ENCODE measurements at places on chromosomes 16 and 17.
A peak's percentile ranks its signal among the peaks of the same experiment; 100 is the strongest.

DNA sequence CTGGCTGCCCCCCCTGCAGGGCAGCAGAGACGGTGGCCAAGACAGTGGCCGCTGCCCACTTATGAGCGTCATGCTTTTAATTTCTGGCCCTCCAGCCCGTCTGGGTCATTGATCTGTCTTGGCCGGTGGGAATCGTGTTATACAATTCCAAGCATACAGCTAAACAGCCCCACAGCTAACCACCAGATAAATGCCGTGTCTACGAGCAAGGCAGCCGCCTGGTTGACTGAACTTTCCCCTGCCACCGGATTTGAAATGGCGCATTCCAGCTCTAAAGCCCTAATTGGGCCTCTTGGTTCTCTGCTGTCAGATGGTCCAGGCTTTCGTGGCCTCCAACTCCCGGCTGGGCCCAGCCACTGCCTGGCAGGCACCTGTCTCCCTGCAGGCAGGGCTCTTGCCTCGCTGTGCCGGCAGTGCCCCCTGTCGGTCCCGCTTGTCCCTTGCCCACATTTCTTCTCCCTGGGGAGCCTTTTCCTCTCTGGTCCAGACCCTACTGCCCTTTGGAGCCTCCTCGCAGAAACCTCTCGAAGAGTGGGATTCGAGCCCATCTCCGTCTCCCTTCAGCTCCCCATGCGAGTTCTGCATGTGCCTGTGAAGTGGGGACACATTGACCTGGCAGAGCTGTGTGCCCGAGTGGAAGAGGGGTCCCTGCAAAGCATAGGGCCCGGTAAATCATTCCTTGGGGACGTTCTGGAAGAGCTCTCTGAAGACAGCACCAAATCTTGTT lies 1.8 kb upstream of the RBFOX3 start:
- peak; percentile 46 for DNase-seq

DNA sequence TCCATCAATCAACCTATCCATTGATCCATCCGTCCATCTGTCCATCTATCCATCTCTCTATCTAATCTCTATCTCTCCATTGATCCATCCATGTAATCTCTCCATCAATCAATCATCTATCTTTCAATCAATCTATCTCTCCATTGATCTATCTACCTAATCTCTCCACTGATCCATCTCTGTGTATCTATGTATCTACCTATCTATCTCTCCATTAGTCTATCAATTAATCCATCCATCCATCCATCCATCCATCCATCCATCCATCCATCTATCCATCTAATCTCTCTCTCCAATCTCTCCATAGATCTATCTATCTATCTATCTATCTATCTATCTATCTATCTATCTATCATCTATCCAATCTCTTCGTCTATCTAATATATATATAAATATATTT lies 3.5 kb upstream of the RNF222 start:
- no peak for DNase-seq

GRCh38 chr16:66095676-66096075 lies 270.8 kb upstream of the CDH5 start:
- DNase-seq, result no peak

DNA sequence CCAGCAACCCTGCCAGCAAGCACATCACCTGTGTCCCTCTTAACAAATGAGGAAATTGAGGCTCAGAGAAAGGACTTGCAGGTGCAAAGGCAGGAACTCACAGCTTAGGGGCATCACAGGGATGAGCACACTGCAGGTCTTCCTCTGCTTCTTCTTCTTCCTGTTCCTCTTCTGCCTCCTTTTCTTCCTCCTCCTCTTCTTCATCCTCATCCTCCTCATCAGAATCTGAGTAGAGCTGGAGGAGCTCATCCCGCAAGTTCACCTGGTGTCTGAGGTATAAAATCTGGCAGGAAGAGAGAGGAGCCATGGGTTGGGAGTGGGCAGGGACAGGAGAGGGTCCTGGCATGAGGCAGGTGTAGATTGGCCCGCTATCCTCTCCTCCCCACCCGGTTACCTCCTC lies 2.6 kb downstream of the HAP1 start:
- DNase-seq, result no peak

GRCh38 chr17:16820161-16820877 lies 130.3 kb downstream of the CCDC144A start:
- DNase-seq, result no peak

DNA sequence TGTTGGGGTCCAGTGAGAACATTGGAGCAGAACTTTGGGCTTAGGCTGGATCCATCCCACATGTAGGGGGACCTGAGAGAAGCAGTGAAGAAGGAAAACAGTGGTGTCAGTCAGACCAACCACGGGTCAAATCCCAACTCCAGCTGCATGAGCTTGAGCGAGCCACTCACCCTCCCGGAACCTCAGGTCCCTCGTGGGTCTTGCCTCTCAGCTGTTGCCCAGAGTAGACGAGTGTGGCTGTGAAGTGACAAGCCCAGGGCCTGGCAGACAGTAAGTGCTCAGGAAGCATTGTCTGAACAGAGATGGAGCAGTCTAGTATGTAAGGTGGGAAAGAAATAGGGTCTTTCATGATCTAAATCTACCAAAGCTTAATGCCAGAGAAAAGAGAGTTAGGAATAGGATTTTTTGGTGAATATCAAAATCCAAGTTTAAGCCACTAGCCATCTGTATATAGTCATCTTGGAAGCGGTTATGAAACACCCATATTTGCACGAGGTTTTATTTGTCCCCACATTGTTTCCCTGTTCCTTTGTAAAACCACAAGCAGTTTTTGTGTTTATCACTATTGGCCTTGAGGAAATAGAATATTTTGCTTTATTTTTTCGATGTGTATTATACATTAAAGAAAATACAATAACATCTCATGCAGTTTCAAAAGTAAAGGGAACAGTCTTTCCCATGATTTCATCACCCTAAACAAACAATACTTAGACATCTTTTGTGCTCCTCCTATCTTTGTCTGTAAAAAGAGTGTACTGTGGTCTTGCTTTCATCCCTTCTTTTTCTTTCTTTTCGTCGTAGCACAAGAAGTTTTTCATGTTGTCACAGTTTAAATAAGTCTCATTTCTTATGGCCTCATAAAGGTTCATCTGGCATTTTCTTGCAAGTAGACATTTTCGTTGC lies 112.0 kb downstream of the CLEC16A start:
- DNase-seq, result no peak

DNA sequence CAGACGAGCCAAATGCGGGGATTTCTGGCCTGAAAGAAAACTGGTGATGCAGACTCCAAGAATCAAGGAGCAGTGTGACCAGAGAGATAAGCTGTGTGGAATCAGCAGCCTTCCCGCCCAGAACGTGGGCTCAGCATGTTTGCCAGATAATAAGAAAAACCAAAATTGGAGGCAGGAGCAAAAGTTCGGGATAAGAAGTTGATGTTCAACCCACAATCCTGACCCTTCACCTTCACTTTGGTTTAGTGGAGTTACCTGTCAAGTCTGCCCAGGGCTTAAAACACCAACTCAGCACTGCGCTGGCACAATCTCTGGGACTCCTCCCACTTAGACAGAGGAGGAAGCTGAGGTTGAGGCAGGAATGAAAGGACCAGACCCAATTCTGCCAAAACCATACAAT lies 3.1 kb downstream of the SLC43A2 start:
- no peak for DNase-seq

- no peak for DNase-seq
Measured at GRCh38 chr16:57600048-57600835, 28.2 kb upstream of the ADGRG1 start.

All from inflammatory macrophage treated with lipopolysaccharide for 4 hours (primary cell).